CD8-positive, alpha-beta T cell (primary cell): ENCODE measurements at places on chromosomes 3 and 15. TPM values are rescaled to one million over a fixed set of nuclear protein-coding genes. Genes with fewer than 3 reads are reported as not detected.

GRCh38 chr15:42890161-42890913 is 30.2 kb downstream of the TTBK2 start:
- no peak for DNase-seq

GRCh38 chr3:144677103-144677502 is 705.5 kb downstream of the DIPK2A start:
- DNase-seq, result no peak

- DNase-seq, result no peak
These were observed 9.7 kb downstream of the EPHB1 start for GRCh38 chr3:134804508-134805480.

GRCh38 chr3:121836064-121836463 is 1.1 kb downstream of the EAF2 start:
- DNase-seq, result no peak

GRCh38 chr3:150970665-150971324 is 1.7 kb downstream of the CLRN1 start:
- no peak for DNase-seq

DNA sequence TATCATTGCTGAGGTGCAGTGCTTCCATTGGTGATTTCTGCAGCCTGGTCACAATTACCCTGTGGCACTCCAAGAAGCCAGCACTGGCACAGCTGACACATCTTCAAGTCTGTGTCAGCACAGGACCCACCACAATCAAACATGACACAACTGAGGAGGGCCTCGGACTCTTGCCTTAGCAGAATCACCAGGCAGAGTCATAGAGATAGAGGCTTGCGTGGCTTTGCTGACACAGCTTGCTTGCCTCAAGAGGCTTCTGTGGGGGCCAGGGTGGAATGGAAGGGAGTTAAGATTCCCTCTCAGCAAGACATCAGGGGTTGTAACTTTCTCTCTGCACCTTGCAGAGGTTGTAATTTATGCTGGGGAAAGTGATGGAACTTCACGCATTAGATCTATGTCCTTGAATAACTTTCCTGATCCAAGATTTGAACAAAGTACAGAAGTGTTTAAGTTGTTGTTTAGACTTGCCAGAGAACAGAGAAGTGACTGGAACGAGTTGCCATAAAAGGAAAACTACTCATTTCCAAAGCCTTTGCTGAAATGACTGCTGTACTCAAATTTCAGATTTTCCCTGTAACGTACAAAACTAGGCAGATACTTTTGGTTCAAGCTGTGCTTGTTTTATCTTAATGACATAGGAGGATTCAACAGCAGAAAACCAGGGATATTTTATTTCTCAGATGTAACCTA is 170.7 kb downstream of the DIPK2A start:
- no peak for DNase-seq

DNA sequence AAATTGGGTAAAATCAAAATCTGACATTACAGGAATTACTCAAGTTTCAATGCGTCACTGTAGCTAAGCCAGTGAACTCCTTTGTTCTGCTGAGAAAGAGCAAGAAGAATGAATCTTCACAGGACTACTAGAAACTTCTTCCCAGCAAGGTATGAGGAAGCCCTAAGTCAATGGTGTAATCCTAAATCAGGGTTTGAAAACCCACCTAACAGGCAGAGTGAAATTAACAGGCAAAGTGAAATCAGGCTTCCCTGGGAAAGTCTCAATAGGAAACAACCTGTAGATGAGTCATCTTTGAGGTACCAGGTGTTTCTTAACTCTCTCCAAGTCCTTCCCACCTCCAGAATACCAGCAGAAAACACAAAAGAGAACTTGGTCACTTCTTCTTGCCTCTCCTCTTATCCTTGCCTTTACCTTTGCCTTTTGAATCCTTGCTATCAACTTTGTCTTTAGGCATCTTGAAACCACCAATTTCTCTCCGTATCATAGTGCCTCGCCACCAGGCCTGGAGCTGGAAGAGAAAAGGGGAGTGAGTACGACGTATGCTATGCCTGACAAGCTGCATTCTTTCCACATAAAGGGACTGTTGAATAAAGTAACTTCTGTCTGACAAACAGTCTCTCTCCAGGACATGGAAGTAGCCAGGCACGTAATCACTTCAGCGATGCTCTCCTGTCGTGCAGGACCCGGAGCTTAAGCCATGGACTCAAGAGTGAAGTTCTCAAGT is 60.6 kb upstream of the RPL35A start:
- DNase-seq, result no peak

DNA sequence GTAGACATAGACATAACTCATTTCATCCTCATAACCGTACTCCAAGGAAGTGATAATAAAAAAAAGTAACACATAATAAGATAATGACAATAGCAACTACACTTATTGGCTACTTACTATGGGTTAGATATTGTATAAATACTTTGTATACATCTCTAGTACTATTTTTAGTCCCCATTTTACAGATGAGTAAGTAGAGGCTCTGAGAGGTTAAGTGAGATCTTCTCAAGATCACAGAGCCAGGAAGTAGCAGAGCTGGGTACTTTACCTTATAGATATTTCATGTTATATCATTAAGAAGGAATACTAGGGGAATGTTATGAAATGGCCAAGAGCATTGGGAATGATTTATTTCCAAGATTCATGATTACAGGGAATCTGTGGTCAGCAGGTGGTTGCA is 49.4 kb upstream of the ADAMTSL3 start:
- no peak for DNase-seq

DNA sequence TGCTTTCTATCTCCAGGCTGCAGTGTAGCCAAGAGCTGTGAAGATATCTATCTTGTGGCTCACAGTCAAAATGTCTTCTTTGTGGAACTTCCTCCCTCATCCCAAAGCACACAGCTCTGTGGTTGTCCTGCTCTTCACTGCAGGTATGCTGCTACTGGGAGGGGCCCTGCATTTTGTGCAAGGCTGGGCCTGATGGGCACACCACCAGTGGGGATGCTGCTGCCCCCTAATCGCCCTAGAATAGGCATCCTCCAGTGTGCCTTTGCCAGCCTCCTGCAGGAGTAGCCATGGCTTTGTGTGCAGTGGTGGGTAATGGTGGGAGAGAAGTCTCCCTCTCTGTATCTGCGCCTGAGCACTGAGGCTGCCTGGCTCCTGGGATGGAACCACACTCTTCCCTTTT is 297.3 kb downstream of the DOCK3 start:
- DNase-seq, result no peak

DNA sequence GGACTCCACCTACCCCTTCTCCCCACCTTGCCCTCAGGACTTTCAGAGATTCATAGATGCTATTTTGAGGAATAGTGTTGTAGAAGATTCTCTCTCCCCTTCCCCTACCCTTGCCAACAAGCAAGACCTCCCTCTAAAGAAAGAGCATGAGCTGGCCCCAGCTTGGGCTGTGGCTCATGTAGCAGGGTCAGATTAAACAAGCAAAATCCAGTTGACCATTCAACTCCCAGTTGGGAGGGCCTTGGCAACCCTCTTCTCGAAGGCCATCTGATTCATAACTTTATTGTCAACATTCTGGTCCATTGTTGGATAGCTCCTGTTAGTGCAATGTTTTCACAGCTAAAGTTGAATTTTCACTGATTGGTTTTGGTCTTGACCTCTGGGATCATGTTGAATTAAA is 41.1 kb downstream of the TNFAIP8L3 start:
- DNase-seq, result no peak

SLC26A6 gene
- 13.5 TPM for total RNA-seq

SLC12A6 gene
- 60.8 TPM for total RNA-seq

IDH2 gene
- 42.2 TPM for total RNA-seq

TEX55 gene
- not detected for total RNA-seq

INKA1 gene
- 1.00 TPM for total RNA-seq

FEZF2 gene
- not detected for total RNA-seq
